ENCODE measurements at places on chromosomes 6 and 20. TPM values are rescaled to one million over a fixed set of nuclear protein-coding genes. Genes with fewer than 3 reads are reported as not detected.

Gene GLP1R
- total RNA-seq, result not detected

Gene ARFRP1
- 13.0 TPM for total RNA-seq

Gene ATAT1
- total RNA-seq, result 2.1 TPM

Gene CGA
- total RNA-seq, result not detected

Gene MUC21
- not detected for total RNA-seq

Gene BPIFB1
- total RNA-seq, result not detected

Gene C6orf163
- 4.2 TPM for total RNA-seq

Gene MLN
- total RNA-seq, result not detected

Gene CYB5R4
- total RNA-seq, result 5.2 TPM

Gene TENT5A
- total RNA-seq, result 28.2 TPM

Gene PPIL1
- total RNA-seq, result 24.0 TPM

Gene POU5F1
- not detected for total RNA-seq

Gene SLC32A1
- total RNA-seq, result not detected

Gene SLC22A2
- total RNA-seq, result not detected

Gene PI16
- 19.8 TPM for total RNA-seq

Gene CLPSL2
- not detected for total RNA-seq

Gene GPR6
- not detected for total RNA-seq

Gene MMP24
- under 0.01 TPM for total RNA-seq

Gene MUCL3
- not detected for total RNA-seq

Gene SNAP91
- 2.1 TPM for total RNA-seq

Gene CTCFL
- total RNA-seq, result not detected

Gene DDAH2
- total RNA-seq, result 73.1 TPM

Gene SRSF6
- total RNA-seq, result 44.9 TPM

Gene RNF144B
- 15.1 TPM for total RNA-seq

Gene MUC22
- total RNA-seq, result not detected

Gene FOXA2
- not detected for total RNA-seq

Gene TRIM15
- total RNA-seq, result not detected
